Tibial nerve (tissue), 4 donors: ENCODE measurements at places on chromosomes 3 and 15.

- no peaks in the 10 kb centered on the region for H3K27me3 ChIP-seq
- H3K4me1 ChIP-seq = peaks cover 4% of the 10 kb centered on the region
- no peak overlapping the region for H3K27ac ChIP-seq
- no peak overlapping the region for H3K4me3 ChIP-seq
These were observed 39.5 kb downstream of the NR2F2 start for GRCh38 chr15:96369825-96370621.

DNA sequence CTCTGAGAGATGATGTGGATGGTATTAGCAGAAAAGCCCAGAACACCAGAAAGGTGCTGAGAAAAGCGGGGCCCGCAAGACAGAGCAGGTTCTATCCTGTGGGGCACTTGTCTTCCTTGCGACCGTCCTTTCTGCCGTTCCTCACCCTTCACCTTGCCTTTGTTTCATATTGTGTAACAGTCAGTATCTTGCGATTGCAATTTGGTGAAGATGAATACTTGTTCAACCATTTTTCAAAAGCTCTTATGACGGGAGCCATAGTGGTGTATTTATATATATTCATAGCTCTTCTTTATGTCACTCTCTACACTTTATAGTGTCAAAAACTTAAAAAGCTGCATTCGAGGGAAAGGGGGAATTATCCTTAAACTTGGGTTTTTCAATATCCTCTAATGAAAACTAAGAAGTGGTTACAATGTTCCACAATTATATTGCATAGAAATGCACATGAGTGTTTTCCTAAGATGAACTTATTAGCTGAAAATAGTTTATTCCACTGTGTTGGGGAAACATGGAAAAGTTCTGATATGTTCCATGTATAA, 797 bp downstream of the MAP3K13 start:
- peaks cover 11% of the 10 kb centered on the region for H3K4me1 ChIP-seq
- no peak for DNase-seq
- peak overlapping the region; percentile 87 for H3K27ac ChIP-seq
- no peaks in the 10 kb centered on the region for H3K36me3 ChIP-seq

- DNase-seq = no peak
- no peaks in the 10 kb centered on the region for H3K4me1 ChIP-seq
- H3K36me3 ChIP-seq = no peaks in the 10 kb centered on the region
- H3K27ac ChIP-seq = no peak overlapping the region
These were observed 13.1 kb upstream of the DYNC1LI1 start for GRCh38 chr3:32583708-32584107.

GRCh38 chr3:159902546-159903314, 85.9 kb upstream of the IL12A start:
- no peak overlapping the region for H3K4me3 ChIP-seq
- H3K27me3 ChIP-seq = no peaks in the 10 kb centered on the region
- peaks cover 5% of the 10 kb centered on the region for H3K4me1 ChIP-seq
- DNase-seq = no peak
- H3K36me3 ChIP-seq = no peaks in the 10 kb centered on the region

DNA sequence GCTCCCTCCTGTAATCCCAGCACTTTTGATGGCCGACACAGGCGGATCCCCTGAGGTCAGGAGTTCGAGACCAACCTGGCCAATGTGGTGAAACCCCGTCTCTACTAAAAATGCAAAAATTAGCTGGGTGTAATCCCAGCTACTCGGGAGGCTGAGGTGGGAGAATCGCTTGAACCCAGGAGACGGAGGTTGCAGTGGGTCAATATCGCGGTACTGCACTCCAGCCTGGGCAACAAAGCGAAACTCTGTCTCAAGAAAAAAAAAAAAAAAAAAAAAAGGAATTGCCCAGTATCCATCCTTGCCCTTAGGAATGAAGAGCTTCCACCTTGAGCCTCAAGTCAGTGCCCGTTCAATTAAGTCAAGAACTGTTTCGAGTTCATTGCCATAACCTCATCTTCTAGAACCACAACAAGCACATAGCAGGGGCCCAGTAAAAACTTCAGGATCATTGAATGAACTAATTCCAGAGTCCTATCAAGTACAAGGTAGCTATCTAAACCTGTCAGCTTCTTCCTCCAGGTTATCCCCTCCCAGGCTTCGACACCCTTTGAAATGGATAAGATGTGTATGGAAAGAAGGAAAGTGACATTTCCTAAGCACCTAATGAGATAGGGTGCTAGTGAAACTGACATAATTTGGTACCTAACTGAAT, 826 bp downstream of the DBR1 start:
- no peaks in the 10 kb centered on the region for H3K27me3 ChIP-seq
- H3K4me3 ChIP-seq = peak overlapping the region; percentile 68
- H3K36me3 ChIP-seq = peaks cover 36% of the 10 kb centered on the region
- no peak for DNase-seq
- peak overlapping the region; percentile 31 for H3K27ac ChIP-seq

DNA sequence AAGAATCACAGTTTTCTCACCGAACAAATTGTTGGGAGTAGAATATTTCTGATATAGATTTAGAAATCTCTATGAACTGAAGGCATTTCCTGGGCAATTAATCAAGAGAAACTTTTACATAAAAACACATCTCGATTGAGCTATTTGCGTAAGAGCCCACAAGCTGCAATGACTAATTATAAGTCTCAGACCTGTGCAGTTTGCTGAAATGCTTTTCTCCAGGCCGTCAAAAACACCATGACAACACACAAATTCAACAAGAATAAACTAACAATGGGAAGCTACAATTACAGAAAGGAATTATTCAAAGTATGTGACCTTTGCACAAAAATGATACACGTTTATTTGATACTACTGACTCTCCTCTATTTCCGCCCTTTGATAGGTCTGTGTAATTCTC, 481.2 kb upstream of the WNT5A start:
- H3K36me3 ChIP-seq = no peaks in the 10 kb centered on the region
- no peak for DNase-seq
- H3K27me3 ChIP-seq = no peaks in the 10 kb centered on the region
- no peak overlapping the region for H3K27ac ChIP-seq
- no peaks in the 10 kb centered on the region for H3K4me1 ChIP-seq

DNA sequence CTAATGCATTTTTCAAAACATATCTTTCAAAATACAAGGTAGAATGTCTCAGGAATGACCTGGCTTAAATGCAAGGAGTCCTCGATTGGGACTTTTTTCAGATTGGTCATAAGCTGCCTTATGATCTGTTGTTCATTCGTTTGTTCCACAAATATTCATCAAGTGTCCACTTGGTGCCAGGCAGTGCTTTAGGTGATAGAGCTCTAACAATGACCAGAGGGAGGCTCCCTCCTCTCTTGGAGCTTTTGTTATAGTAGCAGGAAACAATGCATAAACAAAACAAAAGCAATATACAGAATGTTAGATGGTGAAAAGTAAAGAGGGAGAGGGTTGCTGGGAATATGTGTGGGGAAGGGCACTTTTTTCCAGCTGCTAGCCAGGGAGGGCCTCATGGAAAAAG, 156.1 kb downstream of the MCTP2 start:
- H3K36me3 ChIP-seq = no peaks in the 10 kb centered on the region
- no peak overlapping the region for H3K4me3 ChIP-seq
- no peak for DNase-seq

GRCh38 chr15:73927003-73927475, 777 bp downstream of the LOXL1 start:
- H3K27ac ChIP-seq = peak overlapping the region; percentile 83
- DNase-seq = no peak
- no peaks in the 10 kb centered on the region for H3K27me3 ChIP-seq
- peaks cover 96% of the 10 kb centered on the region for H3K4me1 ChIP-seq

DNA sequence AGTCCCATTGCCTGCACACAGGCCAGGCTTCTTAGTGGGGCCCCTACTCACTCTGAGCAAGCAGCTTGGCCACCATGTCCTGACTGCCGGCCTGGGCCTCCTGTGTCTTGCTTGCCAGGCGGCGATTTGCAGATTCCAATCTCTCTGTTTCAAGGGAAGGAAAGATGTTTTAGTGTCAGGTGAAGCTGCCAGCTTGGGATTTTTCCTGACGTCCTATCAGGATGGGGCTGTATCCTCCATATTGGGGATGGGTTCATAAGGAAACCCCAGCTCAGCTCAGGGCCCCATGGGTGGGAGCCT, 8.5 kb downstream of the AMOTL2 start:
- no peak overlapping the region for H3K4me3 ChIP-seq
- peak overlapping the region; percentile 82 for H3K27ac ChIP-seq
- DNase-seq = no peak
- H3K36me3 ChIP-seq = peaks cover 91% of the 10 kb centered on the region

GRCh38 chr15:44298878-44299277, 10.4 kb downstream of the GOLM2 start:
- H3K4me3 ChIP-seq = no peak overlapping the region
- H3K27me3 ChIP-seq = no peaks in the 10 kb centered on the region
- H3K27ac ChIP-seq = no peak overlapping the region
- H3K4me1 ChIP-seq = no peaks in the 10 kb centered on the region
- H3K36me3 ChIP-seq = peaks cover 4% of the 10 kb centered on the region
- no peak for DNase-seq
